ENCODE measurements at places on chromosomes 11 and 22.

DNA sequence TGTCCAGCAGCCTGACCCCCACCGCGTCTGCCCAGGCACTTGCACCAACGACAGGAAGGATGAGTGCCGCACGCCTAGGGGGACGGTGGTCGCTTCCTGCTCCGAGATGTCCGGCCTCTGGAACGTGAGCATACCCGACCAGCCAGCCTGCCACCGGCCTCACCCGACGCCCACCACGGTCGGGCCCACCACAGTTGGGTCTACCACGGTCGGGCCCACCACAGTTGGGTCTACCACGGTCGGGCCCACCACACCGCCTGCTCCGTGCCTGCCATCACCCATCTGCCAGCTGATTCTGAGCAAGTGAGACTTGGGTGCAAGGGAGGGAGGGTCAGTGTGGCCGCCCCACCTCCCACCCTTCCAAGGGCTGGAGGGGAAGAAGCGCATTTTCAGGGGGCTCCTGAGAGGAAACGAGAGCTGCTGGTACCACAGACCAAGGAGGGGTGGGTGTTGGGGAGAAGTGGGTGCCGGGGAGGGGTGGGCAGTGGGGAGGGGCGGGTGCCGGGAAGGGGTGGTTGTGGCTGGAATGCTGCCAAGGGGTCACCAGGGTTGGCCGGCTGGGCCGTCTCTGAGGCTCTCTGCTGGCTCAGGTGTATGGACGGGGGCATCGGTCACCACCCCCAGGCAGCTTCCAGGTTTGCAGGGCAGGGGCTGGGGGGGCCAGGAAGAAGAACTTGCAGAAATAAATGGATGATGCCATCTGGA, 27.7 kb upstream of the MUC5B start:
- DNase-seq = no peak

DNA sequence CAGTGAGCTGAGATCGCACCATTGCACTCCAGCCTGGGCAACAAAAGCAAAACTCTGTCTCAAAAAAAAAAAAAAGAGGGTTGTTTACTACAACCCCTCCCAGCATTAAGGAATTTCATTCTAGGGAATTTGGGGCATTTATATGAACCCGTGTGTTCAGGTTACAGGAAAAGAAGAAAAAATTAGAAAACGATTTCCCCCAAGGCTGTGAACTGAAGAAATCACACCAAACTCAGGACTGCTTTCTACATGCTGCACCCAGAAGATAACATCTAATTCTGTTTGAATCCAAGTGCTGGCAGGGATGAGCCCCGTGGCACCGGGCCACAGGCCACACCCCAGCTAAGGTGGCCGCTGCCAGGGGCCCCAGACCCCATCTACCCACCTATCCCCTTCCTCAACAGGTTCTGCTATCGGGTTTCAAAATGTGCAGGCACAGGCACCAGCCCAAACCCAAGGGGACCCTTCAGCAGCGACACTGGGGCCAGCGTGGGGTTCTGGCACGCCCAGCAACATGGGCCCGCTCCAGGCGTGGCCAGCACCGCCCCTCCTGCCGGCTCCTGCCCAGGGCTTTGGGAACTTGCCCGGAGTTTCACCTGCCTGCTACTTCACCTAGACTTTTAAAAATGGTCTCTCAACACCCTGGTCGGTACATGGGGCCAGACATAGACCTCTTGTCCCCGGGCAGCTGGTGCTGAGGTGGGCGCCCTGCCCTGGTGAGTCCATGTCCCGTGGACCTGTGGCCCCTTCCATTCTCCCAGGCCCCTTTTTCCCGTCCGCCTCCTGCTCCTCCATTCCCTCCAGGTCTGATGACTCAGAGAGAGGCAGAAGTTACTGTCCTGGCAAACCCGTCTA, 11.8 kb downstream of the CELSR1 start:
- no peak for DNase-seq

DNA sequence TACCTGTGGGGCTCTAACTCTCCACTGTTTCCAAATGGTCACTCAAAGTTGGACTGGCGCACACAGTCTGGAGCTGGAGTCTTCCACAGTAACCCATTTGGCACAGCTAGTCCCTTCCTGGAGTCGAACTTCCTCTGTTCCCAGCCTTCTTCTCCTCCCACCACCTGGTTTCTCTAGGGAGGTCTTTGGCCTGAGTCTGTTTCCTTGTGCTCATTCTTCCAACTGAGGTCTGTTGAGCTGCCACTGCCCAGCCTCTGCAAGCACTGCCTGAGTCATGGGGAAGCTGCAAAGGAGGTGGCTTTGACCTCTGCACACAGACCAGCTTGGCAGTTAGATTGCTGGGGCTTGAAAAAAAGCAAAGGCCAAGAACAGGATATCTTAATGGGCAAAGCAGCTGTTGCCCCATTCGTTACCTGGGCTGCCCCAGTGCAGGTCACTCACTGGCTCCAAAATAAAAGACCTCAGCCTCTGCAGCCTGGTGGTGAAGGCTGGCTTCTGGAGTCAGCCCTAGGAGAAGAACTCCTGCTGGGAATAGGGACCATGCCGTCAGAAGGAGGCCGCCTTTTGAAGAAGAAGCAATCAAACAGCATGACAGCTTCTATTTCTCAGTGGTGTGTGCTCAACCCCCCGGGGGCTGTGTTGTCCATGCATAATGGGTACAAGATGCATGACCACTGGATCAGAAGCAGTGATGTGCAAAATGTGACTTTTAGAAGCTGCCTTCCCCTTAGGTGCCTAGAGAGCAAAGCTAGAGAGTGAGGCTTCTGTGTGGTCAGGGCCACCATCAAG, 3.0 kb downstream of the ADAMTS15 start:
- peak; percentile 72 for DNase-seq

- DNase-seq = no peak
Measured at GRCh38 chr11:25890626-25891260, 441.2 kb upstream of the ANO3 start.

DNA sequence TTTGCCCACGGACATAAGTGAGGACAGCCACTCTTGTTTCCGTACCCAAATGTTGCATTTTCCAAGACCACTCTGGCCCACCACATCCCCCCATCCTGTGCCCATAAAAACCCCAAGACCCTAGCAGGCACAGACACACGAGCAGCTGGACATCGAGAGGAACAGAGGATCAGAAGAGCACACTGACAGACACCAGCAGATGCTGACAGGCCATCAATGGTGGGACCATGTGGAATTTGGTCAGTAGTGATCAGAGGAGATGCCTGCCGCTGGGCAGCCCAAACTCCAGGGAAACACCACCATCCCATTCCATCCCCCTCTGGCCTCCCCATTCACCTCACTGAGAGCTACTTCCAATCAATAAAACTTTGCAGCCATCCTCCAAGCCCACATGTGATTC, 87.0 kb downstream of the DLG2 start:
- DNase-seq = no peak

DNA sequence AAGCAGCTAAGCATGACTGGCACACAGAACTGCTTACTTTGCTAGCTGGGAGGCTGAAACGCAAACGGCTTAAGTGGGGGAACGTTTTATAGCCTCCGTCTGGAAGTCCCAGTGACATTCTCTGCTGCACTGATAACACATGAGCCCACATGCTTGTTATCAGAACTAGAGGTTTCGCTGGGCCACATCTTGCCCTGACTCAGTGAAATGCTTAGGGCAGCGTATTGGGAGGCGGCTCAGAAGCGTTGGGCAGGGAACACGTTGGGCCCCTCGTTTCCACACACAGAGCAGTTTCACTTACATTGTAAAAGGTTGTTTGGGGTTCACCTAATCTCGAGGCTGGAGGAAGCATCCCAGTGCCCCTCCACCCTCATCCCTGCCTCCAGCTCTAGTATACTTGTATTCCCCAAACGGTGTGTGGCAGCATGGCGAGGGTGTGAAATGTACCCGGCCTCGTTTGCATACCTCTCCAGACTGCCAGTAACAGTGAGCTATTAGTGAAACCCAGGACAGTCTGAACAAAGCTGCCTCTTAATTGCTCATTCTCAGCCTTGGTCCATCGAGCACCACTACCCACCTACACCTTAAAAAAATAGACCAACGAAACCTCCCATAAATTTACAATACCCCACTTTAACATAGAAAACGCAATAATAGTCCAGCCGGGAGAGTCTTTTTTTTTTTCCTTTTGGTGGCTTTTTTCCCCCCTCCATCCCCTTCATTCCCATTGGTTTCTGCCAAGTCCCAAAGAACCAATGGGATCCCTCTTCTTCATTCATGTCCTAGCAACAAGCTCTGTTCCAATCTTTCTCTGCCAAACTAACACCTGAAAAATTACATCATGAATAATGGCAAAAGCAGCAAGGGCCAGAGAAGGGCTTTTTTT, 218.8 kb upstream of the SORL1-AS1 start:
- DNase-seq = peak; percentile 67

GRCh38 chr11:20599221-20600019, at the start of gene SLC6A5:
SLC6A5 (plus strand) TSS chr11:20599608; CDS start chr11:20599673, 65 bp downstream.
- peak; percentile 70 for DNase-seq

All from right hindlimb (tissue), 1 donor.